Hippocampal formation (tissue), 2 donors: ENCODE measurements at places on chromosomes 3 and 15.

- no peak for DNase-seq
These were observed 83.2 kb upstream of the ADAMTSL3 start for GRCh38 chr15:83570756-83571155.

DNA sequence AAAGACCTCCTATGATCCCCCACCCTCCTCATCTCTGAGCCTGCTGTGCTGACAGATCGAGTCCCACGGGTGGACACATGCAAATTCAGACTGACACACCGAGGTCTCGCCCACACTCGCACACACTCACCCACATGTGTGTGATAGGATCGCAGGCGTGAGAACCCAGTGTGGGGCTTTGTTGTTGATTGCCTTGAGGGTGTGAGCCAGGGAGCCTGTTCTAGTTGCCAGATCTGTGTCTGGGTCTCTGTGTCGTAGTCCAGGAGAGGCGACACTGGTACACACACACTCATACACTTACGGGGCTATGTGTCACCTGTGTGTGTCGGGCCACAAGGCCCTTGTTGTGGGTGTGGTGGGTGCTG is 2.0 kb downstream of the EPHB3 start:
- DNase-seq: no peak

GRCh38 chr3:19932422-19932821 is 1.6 kb downstream of the EFHB start:
- no peak for DNase-seq

DNA sequence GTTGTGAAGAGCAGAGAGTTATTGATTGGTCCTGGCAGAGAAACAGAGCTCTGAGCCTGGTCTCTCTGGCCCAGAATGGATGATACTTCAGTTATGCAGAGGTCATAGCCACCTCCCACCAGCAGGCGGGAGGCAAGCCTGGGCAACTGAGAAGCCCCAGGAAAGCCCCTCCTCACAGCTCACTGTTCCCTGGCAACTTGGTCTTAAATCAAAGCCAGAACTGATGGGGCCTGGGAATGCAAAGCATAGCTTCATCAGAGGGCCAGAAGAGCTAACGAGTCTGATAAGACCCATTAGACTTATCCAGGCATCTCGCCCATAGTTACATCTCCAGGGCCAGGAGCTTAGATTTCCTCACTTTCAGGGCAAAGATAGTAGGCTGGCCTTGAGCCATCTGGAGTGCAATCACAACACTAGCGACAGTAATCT is 5.5 kb upstream of the COLQ start:
- no peak for DNase-seq

- DNase-seq: no peak
These were observed 45.0 kb downstream of the USP13 start for GRCh38 chr3:179697736-179698332.
